ENCODE measurements at places on chromosomes 1 and 21.

GRCh38 chr1:76015478-76016103, 59.0 kb upstream of the ST6GALNAC3 start:
- DNase-seq, result no peak

- no peak for DNase-seq
These were observed 28.8 kb upstream of the TMPRSS2 start for GRCh38 chr21:41536827-41537103.

DNA sequence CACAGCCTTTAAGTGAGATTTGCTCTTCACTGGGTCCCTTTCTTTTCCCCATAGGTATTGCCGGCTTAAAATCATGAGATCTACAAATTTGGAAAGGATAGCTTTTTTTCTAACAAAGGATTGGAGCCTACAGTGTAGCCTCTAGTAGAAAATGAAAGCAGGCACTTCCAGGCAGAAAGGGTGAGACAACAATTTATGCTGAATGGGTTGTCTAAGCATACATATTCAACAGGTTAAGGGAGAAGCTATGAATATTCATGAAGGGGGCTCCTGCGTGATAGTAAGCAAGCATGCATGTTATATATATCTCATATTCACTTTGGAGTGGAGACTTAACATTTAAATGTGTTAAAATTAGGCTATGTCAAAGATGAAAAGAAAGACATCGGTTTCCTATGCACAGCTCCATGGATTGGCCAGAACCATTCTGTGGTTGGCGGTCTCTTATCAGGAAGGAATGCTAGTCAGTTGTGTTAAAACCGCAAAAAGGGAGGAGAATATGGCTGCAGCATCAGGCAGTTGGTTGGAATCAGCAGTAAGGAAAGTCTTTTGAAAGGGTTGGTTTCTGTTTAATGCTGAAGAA, 66.0 kb downstream of the VCAM1 start:
- DNase-seq, result no peak

DNA sequence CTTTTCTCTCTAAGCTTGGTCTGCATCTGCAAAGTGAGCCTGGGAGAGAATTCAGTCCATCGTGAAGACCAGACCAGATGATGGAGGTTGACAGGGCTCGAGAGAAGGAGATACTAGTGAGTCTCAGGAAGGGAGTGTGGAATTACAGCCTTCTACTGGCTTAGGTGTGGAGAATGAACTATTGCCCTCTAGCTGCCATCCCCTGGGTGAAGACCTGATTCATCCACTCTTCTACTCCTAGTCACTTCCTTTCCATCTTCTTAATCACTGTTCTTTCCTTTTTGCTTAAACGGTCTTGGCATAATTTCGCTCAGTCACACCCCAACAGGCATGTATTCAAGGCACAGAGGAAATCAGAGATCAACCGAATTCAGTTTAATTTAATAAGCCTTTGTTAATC, 34.0 kb upstream of the HSD17B7 start:
- no peak for DNase-seq

DNA sequence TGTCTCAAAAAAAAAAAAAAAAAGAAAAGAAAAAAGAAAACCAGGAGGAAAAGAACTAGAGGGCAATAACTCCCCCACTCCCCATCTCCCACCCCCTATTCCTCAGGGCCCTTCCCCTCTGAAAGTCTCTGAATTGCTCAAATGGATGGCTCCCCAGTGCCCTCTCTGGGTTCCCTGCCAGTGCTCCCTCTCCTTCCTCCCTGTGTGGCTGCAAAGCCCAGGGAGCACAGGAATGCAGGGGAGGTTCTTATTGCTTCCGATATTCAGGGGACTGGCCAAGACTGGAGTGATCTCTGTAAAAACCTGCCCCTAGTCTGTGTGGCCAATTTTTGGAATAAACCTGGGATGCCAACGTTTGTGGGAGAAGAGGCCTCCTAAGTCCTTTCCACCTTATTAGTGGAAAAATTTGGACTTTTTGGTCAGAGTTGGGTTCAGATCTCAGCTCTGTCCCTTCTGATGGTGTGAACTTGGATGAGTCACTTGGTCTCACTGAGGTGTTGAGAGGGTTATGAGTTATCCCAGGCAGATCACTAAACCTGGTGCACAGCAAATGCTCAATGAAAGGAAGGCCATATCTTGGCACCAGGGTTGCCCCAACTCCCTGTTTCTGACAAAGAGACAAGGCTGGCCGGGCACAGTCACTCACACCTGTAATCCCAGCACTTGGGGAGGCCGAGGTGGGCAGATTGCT, 13.4 kb upstream of the ARHGEF10L start:
- no peak for DNase-seq

DNA sequence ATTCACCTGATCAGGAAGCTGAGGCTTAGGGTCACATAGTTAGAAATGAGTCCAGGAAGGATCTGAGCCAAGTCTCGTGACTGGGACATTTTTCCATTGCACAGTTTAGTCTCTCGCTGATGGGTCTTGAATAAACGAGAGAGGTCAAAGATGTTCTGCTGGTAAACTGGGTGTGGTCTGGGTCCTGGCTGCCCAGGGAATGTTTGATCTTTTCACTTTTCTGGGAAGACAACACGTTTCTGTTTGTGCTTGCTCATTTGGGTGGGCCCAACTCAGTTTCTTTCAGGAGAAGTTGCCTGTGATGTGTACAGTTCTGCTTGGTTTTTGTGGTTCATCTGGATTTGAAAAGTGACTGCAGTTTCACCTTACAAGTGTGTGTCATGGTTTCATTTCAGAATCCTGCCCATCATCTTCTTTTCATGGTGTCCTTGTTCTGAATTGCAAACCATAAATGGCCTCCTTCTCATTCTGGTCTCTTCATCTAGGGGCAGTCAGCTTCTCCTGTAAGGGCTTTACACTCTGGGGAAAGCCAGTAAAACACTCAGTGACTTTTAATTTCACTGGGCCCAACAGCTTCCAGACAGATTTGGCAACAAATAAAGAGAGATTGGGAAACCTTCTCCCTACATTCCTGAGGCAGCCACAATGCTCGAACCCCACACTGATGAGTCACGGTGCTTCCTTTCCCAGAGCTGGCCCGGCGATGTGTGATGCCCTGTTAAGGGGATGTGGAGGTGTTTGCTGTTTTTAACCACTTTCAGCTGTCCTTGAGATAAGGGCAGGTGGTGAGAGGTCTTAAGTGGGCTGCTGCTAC, 7.2 kb upstream of the TACSTD2 start:
- DNase-seq, result peak; percentile 56

GRCh38 chr1:210159211-210159610, 73.4 kb upstream of the SERTAD4 start:
- no peak for DNase-seq

GRCh38 chr1:230237805-230238204, 170.8 kb downstream of the GALNT2 start:
- DNase-seq, result no peak

DNA sequence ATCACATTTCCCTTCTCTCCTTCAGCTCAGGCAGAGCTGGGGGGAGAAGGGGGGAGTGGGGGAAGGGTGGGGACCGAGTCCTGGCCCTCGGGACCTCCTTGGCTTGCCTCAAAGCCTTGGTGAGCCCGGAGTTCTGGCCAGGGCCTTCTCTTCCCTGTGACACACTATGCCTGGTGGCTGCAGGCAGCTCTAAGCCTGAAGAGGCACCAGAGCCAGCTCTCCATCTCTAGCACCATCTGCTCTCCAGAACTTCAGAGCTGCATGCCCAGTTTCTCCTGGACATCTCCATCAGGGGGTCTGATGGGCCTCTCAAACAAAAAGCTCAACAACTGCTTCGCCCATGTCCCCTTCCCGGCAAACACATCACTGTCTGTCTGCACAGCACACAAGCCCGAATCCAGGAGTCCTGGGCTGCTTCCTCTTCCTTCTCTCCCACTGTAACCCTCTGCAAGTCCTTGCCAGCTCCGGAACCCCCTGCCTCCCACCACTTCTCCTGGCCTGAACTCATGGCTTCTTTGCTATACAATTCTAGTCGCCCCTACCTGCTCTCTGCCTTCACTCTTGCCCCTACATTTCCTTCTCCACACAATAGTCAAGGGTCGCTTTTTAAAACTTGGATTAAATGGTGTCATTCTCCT, 26.5 kb downstream of the KIAA1614 start:
- DNase-seq, result no peak

- peak; percentile 48 for DNase-seq
These were observed 10.5 kb upstream of the LAX1 start for GRCh38 chr1:203754455-203754864.

GRCh38 chr1:183942933-183943693, 94.4 kb downstream of the COLGALT2 start:
- DNase-seq, result peak; percentile 57

Measured in suppressor macrophage treated with lipopolysaccharide for 4 hours (primary cell).